ENCODE measurements at places on chromosomes 12 and 14.

- DNase-seq, result no peak
These were observed 23.5 kb downstream of the ATG14 start for GRCh38 chr14:55388160-55388559.

DNA sequence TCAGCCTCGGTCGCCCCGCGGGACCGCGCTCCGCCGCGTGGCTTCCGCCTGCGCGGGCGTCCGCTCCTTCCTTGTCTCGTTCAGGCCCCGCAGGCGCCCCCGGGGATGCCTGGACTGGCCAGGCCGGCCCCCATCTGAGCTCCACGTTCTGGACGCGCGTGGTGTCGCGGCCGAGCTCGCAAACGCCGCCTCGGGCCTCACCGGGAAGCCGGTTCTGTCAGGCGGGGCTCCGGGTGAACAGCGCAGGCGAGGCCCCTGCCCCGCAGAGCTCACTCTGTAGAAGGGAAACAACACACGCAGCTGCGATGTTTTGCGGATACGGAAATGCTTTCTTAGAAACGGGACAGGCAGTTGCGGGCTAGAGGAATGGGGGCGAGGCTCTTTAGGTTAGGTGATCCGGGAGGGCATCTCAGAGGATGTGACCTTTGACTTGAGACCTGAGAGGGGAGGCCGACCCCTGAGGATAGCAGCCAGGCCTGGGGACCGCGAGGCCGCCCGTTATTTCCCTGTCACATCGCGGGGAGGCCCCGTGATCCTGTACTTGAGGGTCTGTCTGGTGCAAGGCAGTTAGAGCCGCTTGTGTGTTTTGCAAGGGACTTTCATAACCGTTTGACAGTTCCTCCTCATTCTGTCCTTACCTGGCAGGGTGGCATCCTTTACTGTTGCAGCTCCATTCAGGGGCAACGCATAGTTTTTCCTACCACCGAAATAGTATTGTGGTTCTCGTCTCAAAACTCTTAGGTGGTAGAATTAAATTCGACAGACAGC, 584 bp downstream of the VRK1 start:
- peak; percentile 69 for DNase-seq

DNA sequence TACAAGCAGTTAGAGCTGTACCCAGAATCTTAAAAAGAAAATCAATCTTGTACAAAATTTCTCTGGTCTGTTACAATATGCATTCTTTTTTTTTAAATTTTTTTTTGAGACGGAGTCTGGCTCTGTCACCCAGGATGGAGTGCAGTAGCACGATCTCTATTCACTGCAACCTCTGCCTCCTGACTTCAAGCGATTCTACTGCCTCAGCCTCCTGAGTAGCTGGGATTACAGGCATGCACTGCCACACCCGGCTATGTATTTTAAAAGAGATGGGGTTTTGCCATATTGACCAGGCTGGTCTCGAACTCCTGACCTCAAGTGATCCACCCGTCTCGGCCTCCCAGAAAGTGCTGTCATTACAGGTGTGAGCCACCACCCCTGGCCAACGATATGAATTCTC, 4.1 kb downstream of the FBXO33 start:
- DNase-seq, result no peak

DNA sequence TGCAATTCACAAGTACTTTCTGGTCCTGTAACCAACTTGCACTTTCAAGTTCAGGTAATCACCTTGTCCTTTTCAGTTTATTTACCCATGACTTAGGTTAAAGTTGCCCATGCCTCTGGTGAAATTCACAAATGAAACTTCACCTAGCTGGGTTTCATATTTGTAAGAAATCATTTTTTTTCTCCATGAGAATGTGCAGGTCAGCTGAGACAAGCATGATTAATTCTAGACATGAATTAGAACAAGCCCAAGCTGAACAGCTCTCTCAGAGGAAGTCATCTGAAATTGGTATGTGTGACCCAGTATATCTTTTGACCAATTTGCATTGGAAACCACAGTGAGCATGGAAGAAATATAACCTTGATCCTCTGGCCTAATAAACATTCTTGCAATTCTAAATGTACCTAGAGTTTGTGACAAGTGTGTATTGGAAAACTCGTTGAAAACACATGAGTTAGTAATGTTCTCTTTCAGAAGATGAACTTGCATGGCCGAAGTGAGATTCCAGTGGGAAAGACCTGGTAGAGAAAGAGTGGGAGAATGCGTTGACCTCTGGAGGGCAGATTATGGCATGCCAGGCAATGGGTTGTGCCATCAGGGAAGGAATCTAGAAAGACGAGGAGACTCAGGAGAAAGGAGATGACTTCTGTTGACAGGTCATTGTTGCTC, 486.5 kb downstream of the ZFP36L1 start:
- DNase-seq, result peak; percentile 25

Data from DMS53 (cell line).